ENCODE measurements at places on chromosomes 12 and 14.

DNA sequence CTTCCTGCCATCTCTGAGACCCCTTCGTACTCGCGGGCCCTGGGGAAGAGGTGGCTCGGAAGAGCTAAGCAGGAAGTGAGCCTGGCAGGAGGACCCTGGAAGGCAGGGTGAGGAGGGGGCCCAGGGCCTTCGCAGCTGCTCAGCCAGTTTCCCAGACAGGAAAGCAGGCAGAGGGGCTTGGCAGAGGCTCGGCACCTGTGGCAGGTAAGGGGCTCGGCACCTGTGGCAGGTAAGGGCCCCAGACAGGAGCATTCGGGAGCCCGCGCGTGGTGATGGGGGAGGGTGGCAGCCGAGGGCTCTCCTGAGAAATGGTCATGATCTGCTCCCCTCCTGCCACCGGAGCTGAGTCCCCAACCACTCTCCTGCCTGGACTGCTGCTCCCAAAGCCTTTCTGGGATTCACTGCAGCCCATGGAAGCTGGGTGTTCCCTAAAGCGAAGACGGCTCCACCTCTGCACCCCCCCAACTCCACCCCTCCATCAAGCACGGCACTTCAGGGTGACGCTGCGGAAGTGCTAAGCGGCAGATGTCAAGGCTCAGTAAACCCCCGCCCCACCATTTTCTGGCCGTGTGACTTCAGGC is 63.2 kb downstream of the PRIMA1 start:
- no peak for DNase-seq

DNA sequence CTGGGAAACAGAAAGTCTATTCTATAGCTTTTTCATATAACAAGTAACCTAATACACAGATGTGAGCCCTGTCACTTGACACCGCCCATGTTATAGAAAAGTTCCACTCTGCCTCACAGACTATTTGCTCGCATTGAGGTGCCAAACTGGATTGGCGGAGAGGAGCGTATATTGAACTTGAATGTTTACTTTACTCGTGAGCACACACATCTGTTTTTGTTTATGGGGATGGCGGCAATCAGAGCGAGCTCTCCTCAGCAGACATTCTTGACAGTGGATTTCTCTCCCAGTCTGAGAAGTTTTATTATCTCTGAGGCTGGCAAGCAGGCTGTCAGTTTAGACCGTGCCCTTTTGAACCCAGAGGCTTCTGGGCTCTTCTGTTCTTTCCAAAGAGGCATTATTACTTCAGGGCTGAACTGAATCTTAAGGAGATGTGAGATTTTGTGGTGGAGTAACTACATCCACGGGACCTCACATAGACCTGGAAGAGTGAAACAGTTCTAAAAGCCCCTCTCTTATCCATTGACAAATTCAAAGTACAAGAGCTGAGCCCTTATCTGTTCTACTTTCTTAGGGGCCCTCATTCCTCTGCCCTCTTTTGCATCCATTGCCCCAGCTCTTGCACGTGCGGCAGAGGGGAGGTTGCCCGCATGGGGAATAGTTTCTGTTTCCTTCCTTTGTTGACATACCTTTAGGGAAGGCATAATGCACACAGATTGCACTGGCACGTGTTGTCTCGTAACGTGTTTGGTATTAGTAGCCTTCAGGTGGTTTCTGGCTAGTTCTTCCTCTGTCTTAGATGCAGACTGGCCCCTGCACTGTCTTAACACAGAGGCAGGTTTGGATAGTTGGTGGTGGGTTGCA is 68.2 kb downstream of the DRAM1 start:
- no peak for DNase-seq

GRCh38 chr12:19088606-19089005 is 40.9 kb upstream of the PLEKHA5 start:
- no peak for DNase-seq

GRCh38 chr12:69388371-69388770 is 28.8 kb downstream of the YEATS4 start:
- peak; percentile 6 for DNase-seq

DNA sequence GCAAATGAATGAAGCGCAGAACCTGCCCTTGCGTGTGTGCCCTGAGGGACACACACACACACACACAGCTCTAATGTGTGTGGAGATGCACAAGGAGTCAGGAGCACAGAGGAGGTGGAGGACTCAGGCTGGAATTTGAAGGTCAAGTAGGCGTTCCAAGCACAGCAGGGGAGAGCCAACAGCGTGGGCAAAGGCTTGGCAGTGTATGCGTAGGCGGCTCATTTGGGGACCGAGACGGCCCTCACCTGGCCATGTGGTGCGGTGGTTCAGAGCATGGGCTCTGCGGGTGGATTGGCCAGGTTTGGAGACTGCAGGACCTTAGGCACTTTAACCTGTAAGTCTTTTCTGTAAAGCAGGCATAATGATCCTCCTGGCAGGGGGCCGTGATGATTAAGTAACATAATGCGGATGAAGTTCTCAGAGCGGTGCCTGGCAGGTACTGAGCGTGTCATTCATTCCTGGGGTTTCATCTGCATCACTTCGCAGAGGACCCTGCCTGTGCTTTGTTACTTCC is 69.5 kb upstream of the SLC24A4 start:
- no peak for DNase-seq

DNA sequence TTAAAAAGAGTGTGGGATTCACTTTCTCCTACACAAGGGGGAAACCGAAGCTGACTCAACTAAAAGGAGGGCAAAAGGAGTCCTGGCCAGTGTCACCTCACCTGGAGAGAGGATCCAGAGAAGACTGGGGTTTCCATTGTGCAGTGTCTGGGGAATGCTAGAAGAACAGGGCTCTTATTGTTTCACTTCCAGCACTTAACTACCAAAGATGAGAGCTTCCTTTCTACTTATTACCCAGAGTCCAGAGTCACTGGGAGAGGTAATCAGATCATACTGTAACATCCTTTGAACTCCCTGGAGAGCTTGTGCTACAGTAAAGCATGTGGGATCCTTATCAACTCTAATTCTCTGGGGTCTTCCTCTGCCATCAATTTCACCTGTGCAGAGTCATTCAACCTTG is 148.4 kb upstream of the BCL2L14 start:
- DNase-seq = no peak

DNA sequence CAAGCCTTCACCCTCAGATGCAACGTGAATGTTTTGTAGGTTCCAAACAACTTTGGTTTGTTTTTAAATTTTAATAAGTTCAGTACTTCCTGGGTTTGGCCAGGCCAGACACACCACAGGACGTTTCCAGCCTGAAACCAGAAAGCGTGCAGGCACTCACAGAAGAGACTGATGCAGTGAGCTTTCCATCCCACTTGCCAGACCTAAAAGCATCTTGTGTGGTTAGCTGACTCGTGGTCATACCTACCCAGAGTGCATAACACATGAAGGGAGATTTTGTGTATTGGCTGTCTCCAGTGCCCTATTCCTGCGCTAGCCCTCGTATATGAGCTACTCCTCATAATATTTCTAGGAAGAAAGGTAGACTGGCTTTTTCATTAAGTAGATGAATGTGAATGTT is 297.3 kb upstream of the FAR2 start:
- DNase-seq = no peak

Data from CD4-positive, alpha-beta T cell treated with Interleukin-15 for 4 hours (primary cell).